ENCODE measurements at places on chromosomes 2 and 18.

DNA sequence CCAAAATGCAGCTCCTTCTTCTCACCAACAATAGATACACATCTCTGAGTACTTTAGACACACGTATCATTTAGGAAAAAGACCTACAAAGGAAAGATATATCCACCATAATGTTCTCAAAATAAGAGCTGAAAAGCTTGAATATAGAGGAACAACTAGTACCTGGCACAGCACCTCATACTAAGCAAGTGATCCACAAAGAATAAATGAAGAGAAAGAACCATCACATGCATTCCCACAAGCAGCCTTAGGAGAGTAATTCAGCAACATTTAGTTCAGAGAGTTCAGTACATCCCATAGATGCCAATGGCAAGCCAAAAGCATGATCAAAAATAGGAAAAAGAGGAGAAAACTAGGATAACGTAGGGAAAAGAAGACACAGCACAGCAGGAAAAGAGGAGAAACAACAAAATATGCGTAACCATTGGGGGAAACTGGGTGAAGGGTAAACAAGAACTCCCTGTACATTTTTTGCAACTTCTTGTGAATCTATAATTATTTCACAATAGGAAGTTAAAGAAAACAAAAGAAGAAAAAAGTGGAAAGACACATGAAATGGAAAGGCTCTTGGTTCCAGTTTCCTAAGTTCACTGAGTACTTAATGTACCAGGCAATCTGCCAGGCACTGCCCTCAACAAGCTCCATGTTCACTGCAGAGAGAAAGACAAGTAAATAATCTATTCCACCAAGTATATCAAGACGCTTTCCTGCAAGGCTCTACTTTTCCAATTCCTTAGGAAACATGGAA, 22.3 kb downstream of the CLASP1 start:
- no peak for DNase-seq

DNA sequence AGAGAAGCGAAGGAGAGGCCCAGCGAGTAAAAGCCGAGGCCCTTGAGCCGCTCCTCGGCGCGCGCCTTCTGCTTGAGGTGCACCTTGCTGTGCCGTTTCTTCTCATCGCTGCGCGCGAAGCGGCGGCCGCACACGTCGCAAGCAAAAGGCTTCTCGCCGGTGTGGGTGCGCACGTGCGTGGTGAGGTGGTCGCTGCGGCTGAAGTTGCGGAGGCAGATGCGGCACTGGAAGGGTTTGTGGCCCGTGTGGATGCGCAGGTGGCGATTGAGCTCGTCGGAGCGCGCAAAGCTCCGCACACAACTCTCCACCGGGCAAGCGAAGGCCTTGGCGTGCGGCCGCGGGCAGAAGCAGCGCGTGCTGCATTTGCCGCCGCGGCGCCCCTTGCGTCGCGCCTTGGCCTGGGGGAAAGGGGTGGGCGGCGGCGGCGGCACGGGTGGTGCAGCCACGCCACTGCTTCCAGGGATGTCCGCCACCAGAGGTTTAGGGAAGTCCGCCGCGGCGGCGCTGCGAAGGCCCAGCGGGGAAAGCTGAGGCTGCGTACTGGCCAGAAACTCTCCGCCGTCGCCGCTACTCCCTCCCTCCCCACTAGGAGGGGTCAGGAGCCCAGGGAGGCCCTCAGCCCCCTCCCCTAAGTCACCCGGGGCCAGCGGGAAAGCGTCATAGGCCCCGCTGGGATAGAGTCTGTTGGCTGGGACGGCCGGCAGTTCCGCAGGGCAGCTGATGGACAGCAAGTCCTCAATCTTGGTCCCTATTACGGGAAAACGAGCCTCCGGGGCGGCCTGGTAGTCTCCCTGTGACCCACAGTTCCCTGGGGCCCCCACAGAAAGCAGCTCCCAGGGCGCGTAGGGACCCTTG, 1.7 kb downstream of the EGR4 start:
- DNase-seq = peak; percentile 18

GRCh38 chr2:240911641-240912265, 5.6 kb downstream of the CROCC2 start:
- no peak for DNase-seq

- DNase-seq = no peak
These were observed 158.9 kb downstream of the NEB start for GRCh38 chr2:151575338-151575737.

DNA sequence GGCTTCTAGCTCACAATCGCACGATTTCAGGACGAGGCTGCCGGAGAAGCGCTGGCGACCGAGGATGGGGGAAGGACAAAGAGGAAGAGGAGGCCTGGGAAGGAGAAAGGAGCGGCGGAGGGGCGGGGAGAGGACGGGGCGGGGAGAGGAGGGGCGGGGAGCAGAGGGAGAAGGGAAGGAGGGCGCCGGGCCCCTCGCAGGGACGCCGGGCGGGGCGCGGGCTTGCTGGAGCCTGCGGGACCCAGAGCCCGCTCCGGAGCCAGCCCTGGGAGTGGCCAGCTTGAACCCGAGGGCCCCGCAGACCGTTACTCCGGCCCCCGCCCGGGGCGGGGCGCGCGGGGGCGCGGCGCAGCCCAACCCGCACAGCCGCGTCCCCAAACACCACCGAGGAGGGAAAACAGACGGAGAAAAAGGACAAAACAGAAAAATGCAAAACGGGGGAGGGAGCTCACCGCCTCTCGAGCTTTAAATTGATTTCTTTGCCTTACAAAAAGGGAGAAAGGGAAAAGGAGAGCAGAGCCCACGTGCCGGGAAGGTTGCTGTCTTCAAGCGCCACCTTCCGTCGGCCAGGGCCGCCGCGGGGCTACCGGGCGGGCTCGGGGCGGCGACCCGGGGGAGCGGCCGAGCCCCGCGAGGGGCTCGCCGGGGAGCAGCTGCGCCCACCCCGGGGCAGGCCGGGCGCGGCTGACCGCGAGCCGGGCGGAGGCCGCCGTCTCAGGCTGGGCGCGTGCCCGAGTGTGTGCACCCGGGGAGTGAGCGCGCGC, 781 bp upstream of the SOX11 start:
- DNase-seq = no peak

GRCh38 chr18:40006634-40007033, 1948.4 kb upstream of the PIK3C3 start:
- no peak for DNase-seq

- no peak for DNase-seq
These were observed 80.8 kb upstream of the COL5A2 start for GRCh38 chr2:189260361-189260814.

- no peak for DNase-seq
These were observed 50.2 kb downstream of the ATIC start for GRCh38 chr2:215361876-215362561.

DNA sequence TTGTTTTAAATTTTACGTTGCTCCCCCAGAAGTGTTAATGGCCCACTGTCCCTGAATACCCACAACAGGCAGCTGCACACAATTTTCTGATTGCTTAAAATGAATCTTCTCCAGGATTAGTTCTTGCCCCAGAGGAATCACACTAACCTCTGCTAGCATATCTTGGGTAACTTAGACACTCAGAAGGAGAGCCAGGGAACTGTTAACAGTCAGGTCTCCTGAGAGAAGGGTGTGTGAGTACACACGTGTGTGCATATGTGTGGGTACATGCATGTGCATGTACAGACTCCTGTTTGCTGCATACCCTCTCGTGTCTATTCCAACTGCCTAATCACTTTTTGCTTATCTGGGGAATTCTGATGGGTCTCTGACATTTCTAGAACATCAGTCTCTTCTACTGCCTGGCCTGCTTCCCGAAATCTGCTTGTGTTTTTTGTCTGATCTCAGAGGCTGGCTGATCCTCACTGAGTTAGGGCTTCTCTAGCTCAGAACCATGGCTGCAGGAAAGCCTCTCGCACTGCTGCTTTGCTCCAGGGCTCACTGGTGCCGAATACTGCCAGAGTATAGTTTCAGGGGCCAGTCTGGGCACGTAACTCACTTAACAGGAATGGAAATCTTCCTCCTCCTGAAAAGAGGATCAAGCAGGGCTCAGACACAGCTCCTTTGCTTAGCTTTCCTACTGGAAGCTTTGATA, 62.8 kb downstream of the PRELID3A start:
- DNase-seq = no peak

DNA sequence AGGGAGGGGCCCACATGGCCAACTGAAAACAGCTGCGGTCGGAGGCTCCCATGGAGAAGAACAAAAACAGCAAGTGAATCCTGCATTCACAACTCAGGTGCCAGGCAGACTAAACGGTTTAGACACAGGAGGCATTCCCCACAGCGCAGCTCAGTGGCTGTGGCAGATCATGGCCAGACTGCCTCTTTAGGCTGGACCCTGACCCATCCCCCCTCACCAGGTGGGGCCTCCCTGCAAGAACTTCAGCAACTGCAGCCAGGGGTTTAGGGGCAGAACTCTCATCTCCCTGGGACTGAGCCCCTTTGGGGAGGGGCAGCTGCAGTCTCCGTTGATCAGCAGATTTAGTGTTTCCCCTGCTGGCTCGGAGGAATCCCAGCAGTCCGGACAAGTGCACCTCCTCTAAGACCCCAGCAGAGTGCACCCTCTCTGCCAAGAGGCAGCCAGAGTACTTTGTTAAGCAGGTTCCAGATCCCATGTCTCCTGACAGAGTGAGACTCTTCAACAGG, 346.7 kb downstream of the SS18 start:
- DNase-seq = no peak

DNA sequence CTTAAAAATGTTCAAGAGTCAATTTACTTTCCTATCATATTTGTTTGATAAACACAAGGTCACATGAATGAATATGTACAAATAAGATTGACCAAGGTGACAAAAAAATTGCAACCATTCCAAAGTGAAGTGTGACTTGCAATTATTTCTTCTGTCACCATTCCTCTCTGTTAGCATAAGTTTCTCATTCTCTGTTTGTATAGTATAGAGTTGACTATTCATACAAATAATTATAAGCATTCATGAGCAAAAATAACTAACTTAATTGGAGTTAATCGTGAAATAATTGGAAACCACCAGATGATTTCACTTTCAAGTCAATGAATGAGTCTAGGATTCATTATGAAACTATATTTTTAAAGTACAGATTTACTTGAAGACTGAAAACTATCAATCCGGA, 42.1 kb downstream of the PGAP1 start:
- DNase-seq = no peak

GRCh38 chr2:80303909-80304837, at the start of gene LRRTM1:
TSS of gene LRRTM1 (minus strand) at chr2:80304752. CDS start at chr2:80303819, 933 bp downstream.
- DNase-seq = no peak

GRCh38 chr2:133523406-133523805, 44.9 kb downstream of the NCKAP5 start:
- no peak for DNase-seq

GRCh38 chr2:10439185-10439879, 8.8 kb downstream of the ODC1 start:
- no peak for DNase-seq

- DNase-seq = peak; percentile 7
These were observed 345.7 kb downstream of the CYP26B1 start for GRCh38 chr2:71801969-71802368.

DNA sequence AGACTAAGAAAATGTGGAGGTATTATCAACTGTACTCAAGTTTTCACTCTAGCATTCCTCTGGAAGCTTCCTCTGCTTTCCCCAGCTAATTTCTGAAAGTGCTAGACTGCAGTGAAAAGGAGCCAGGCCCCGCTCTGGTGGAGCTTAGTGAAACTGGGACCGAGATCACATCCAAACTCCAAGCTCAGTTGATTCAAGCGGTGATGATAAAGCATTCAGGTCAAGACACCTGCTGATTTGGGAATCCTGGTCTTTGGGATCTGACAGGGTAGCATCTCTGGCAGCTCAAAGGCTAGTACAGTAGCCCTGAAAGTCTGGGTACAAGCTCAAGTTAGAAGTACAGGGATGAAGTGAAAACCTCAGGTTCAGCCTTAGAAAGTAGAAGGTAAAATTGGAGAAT, 120.2 kb upstream of the CRIM1 start:
- no peak for DNase-seq

GRCh38 chr2:26563686-26564085, 77.5 kb downstream of the CIB4 start:
- DNase-seq = no peak

DNA sequence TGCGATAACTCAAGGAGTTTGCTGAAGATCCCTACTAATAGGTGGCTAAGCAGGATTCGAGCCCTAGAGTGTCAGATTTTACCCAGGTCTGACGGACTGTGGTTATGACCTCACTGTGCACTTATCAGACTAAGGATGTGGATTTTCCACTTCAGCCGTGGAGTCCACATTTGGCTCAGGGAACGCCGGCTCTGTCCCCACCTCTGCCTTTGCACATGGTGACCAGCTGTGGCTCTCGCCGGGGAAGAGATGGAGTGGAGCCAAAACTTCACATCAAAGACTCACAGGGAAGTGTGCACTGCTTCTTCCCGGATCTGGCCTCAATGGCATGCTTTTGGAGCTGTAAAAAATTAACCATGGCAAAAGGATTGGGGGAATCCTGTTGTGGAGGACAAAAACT, 249.3 kb upstream of the APCDD1 start:
- DNase-seq = no peak

GRCh38 chr2:238898534-238899281, 50.8 kb downstream of the TWIST2 start:
- DNase-seq = no peak

DNA sequence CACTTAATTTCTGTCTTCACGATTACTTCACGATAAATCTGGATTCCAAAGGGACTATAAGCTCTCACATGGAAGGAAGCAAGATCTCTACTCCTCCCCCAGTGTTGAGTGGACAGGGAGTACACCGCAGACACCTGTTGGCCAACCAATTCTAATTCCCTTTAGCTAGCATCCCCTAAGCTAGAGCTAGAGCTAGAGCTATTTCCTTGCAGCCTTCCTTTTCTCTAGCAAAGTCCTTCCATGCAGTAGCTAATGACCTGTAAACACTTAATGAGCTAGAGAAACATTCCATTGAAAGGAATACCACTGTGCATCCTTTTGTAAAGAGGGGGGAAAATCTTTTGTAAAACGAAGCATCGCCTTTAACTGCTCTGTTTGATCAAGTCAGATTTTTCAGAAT, 56.5 kb downstream of the BCL11A start:
- DNase-seq = no peak

DNA sequence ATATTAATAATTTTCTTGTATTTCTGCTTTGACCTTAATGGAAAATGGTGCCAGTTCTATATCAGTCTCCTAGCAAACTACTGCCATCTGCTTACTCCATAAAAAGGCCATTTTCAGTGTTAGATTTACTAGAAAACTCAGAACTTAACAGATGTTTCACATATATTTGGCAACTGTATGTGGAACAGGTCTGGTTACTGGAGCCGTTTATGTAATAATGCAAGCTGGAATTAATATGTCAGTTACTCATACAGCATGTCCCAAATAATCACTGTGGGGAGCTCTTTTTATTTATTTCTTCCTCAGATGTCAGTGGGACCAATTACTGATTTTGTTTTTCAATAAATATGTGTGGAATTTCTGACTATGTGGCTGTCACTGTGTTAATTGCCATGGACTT, 1247.6 kb downstream of the CNTNAP5 start:
- no peak for DNase-seq

DNA sequence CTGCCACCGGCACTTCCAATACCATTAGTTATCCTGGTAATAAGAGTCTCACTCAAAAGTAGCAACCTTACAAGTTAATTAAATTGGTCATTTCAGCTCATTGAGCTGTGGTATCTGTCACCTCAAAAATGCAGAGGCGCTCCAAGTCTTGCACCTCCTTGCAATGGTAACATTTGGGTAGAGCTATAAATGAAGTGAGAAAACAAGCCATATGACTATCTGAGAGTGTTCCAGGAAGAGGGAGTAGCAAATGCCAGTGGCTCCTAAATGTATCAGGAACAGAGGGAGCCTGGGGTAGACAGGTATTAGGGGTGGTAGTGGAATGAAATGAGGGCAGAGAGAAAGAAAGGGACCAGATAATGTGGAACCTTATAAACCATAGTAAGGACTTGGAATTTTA, 6.0 kb upstream of the ZSCAN30 start:
- DNase-seq = no peak

- no peak for DNase-seq
These were observed 234.8 kb downstream of the NDUFA10 start for GRCh38 chr2:239790313-239790712.

- DNase-seq = no peak
These were observed 110.8 kb downstream of the NR4A2 start for GRCh38 chr2:156221703-156222102.
